ENCODE measurements at places on chromosomes 2 and 18. TPM values are rescaled to one million over a fixed set of nuclear protein-coding genes. Genes with fewer than 3 reads are reported as not detected.

COBLL1 gene
- total RNA-seq: 15.2 TPM

FHL2 gene
- total RNA-seq: 1,619 TPM

SP5 gene
- 0.19 TPM for total RNA-seq

MAP3K19 gene
- not detected for total RNA-seq

HAAO gene
- 1.9 TPM for total RNA-seq

RTP5 gene
- not detected for total RNA-seq

DUSP2 gene
- total RNA-seq: 1.3 TPM

MBP gene
- total RNA-seq: 34.9 TPM

DNA sequence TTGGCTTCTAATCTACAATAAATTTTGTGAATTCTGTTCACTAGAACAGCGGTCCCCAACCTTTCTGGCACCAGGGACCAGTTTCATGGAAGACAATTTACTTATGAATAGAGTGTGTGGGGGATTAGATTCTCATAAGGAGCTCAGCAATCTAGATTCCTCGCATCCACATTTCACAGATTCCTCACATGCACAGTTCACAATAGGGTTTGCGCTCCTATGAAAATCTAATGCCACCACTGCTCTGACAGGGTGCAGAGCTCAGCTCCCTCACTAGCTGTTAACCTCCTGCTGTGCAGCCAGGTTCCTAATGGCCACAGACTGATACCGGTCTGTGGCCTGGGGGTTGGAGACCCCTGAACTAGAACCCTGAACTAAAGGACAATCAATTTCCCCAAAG lies 1568.6 kb upstream of the NXPH2 start:
- no peak for DNase-seq

GRCh38 chr2:88959480-88960204 lies 268.2 kb downstream of the RPIA start:
- no peak for DNase-seq

DNA sequence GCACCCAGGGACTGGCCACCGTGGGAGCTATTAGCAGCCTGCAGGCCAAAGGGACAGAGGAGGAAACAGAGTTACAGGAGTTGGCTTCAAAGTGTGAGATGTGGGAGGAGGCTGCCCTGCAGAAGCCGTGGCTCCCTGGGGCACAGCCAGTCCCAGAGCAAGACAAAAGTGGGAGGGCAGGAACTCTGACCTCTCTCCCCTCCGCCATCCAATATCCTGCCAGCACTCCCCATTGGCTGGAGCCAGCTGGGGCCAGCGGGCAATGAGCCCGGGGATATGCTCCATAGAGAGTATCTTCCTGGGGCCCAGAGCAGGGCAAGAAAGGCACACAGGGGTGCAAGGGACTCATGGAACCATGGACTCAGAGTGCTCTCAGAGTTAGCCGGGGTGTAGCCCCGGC lies 143.1 kb downstream of the INHBB start:
- peak; percentile 61 for DNase-seq

DNA sequence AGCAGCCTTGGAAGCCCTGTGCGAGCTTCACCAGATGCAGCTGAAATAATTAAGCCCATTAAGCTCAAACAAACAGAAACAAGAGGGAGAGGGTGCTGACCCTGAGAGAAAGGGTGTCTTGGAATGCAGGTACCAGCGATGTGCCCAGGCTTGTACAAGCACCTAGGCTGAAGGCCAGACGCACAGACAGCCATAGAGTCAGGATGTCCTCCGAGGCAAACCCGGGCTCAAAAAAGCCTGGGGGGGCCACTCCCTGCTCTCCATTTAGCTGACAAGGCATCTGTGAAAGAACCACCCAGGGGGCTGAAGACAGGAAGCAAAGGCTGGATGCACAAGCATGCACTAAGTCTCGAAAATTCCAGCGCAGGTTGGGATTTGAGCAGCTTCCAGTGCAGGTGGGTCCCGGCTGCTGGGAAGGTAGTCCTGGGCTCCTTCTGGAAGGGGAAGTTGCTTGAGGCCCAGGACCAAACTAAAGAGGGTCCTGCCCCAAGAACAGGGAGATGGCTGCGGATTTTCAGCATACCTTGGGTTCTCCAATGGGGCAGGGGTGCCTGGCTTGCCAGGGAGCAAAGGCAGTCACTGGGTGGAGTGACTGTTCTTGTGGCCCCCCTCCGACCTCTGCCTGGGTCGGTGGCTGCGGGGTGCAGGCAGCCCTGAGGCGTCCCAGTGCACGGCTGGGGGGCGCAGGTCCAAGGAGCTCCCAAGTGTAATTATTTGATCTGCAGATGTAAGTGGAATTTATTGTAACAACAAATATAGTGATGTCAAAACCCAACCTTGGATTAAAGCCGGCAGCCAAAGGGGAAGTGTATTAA lies 5.9 kb downstream of the GBX2 start:
- no peak for DNase-seq

DNA sequence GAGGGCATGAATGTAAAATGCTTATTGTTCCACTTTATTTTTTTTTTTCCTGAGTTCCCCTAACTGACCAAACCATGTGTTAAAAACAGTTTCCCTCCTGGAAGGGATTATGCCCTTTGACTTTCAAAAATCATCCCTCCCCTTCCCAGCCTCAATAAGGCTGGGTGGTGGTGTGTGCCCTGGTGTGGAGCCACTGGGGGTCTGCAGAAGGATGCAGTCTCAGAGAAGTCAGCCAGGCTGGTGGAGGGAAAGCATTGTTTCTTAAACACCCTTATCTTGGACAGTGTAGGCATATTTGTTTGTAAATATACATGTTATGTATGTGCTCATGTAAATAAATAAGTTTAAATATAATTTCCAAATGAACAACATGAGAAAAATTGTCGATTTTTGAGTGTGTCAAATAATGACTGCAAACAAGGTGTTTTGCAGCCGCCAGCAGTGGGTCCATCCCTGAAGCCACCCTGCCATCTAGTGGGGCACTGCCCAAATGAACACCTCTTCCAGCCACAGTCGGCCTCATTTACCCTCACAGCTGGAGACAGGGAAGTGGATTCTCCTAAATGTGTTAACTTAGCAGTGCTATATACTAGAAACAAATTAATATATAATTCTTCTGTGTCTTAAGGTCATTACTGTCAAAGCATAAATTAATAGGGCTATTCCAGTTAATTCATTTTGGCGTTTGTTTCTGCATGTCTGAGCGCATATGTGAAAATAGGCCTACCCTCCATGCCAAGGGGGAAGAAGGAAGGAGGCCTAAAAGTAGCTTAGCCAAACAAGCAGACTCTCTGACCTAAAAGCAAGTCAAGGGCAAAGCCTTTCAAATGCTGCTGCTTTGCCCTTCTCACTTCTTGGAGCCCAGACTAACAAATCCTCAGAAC lies 209.6 kb upstream of the PIK3C3 start:
- no peak for DNase-seq

DNA sequence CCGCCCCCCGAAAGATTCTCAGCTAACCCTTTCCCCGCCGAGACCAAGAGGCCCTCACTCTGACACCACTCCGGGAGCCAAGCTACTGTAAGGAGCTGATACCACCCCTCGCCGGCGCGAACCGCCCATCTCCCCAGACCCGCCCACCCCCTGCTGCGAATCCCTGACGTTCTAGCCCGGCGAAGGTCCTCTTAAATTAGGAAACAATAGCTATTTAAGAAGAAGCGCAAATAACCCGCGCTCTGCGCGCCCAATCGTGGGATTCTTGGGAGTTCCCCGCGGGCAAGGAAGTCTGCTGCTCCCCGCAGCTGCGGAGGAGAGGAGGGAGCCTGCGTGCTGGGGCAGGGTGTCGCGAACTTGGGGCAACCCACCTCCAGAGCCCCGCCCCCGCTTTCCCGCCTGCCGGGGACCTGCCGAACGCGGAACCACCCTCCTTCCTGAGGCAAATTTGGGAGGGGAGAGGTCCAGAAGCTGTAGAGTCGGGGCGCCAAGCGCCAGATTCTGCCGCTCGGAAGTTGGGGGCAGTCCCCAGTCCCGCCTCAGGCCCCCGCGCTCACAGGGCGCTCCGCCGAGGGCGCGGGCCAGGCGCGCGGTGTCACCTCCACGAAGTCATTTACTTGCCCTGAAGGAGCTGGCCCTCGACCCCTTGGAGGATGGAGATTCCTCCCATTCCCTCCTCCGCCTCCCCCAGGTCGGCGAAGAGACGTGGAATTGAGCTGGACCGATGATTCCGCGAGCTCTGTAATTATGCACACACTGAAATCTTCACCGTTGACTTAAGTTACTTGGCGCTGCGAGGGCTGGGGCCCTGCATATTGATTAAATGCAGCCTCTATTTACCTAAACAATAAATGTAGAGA lies 8.4 kb upstream of the SP9 start:
- peak; percentile 81 for DNase-seq

Data from Right ventricle myocardium inferior (tissue), 1 donor.